Frontal cortex (tissue), 4 donors: ENCODE measurements at places on chromosomes 3 and 15. TPM values are rescaled to one million over a fixed set of nuclear protein-coding genes. Genes with fewer than 3 reads are reported as not detected.

LRTM1 gene
- total RNA-seq = not detected

- no peak for DNase-seq
Measured at GRCh38 chr3:127049393-127049792, 66.5 kb downstream of the PLXNA1 start.

- no peak for DNase-seq
Measured at GRCh38 chr3:122919291-122919610, 108.3 kb downstream of the SEMA5B start.

FMN1 gene
- total RNA-seq = 1.2 TPM

- DNase-seq = no peak
Measured at GRCh38 chr3:185711255-185711870, 113.5 kb downstream of the IGF2BP2 start.

DNA sequence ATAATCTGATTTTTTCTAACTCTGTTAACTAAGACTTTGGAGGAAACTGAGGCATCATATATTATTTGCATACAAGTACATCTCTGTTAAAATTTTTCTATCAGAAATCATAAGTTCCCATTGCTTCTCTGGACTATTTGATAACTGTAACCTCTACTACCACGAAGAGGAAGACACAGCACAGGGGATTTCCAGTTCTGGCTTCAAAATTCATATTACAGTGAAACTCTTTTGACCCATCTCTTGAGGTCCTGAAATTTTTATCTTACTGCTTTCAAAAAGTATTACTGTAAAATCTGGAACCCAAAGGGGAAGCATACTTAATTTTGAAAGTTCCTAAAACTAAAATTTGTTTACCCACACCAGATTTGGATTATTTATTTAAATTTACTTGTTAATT is 4.2 kb downstream of the PLSCR1 start:
- DNase-seq = no peak

DNA sequence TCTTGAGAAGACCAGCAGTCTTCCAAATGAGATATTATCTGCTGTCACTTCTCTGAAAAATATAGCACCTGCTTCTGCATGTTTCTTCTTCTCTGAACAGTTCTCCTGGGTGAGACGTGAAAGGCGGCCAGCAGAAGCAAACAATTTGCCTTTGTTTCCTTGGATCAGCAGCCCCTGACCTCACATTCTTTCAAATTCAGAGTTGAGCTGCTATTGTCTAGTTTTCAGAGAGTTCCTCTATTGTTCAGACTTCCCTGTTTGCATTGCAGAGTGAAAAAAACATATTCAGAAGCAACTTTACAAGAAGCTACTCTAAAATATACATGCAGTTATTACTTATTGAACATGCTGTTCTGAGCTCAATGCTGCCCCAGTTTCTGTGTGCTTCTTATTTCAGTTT is 653.6 kb downstream of the NAALADL2 start:
- DNase-seq = peak; percentile 6
